ENCODE measurements at places on chromosomes 2 and 18.

DNA sequence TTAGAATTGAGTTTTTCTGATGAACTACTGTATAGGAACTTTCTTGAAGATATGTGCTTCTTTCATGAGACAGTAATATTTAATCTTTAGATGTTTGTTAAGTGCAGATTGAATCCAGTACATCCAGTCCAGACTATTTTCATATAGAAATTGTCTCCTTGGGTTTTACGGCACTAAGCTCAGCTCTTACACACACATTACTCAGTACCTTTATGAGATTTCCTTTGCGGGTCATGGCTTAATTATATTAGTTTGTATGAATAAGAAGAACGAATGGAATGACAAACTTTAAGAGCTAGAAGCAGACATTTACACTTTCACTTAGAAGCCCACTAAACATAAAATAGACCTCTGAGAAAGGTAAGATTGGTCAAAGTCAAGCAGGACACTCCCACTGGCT lies 223.3 kb upstream of the THUMPD2 start:
- no peak for DNase-seq

DNA sequence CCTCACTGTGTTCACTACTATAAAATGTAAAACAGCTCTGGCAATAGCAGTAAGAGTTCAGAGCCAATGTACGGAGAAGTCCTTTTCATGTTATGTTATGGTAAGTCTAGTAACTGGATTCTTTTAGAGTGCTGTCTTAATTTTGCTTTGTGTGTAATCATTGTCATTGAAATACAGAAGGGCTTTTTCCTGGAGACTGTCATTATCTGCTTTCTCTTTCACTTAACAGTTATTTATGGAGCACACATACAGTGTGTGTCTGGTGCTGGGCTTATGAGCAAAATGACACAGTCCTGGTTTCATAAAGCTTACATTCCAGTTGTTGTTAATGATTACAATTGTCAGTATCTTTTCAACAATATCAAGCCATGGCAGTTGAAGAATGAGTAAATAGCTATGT lies 95.5 kb downstream of the CCDC102B start:
- no peak for DNase-seq

DNA sequence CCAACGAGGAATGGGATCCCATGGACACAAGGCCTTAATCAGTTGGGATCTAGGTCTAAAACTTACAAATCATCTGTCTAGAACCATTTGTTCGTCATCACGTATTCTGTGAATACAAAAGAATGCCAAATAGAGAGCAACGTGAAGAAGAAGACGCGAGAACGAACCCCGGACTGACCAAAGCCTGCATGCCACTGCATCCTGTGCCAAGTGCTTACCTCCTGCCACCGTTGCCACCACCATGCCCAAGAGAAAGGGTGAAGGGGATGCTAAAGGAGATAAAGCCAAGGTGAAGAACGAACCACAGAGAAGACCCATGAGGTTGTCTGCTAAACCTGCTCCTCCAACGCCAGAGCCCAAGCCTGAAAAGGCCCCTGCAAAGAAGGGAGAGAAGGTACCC lies 30.2 kb downstream of the ITSN2 start:
- no peak for DNase-seq

DNA sequence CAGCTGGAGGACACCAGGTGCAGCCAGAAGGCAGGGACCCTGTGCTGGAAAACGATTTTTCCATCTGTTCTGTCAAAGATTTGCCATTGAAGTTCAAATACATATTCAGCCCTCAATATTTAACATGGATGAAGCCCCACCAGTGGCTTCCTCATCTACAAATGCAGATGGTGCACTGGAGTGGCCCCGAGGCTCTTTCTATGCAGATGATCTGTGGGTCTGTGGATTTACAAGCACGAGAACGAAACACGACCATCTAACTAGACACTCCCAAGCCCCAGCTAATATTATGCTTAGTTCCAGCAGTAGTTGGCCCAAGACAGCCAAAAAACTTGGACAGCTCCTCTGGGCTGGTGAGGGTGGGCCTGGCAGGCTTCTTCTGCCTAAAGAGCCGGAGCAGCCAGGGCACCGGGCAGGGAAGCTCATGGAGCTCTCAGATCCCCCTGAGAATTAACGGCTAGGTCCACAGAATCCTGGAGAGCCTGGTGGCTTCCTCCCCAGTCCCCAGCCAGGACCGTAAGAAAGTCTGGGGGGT lies 9.2 kb upstream of the IL1R2 start:
- DNase-seq: no peak

GRCh38 chr18:75088021-75088506 lies 120.9 kb downstream of the PTGR3 start:
- no peak for DNase-seq

- DNase-seq: no peak
These were observed 182.9 kb upstream of the TANK start for GRCh38 chr2:160977376-160977775.

GRCh38 chr2:46448641-46449040 lies 30.7 kb upstream of the TMEM247 start:
- no peak for DNase-seq

DNA sequence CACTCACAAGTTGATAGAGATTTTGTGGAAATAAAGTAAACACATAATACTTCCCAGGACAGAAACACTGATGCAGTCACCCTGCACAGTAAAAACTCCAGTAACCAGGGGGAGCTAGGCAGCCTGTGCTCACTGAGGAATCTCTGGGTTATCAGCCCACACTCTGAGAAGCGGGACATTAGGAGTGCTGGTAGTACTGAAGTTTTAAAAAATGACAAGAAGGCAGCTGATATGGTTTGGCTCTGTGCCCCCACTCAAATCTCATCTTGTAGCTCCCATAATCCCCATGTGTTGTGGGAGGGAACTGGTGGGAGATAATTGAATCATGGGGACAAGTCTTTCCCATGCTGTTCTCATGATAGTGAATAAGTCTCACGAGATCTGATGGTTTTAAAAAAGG lies 31.4 kb downstream of the KCTD1 start:
- no peak for DNase-seq

DNA sequence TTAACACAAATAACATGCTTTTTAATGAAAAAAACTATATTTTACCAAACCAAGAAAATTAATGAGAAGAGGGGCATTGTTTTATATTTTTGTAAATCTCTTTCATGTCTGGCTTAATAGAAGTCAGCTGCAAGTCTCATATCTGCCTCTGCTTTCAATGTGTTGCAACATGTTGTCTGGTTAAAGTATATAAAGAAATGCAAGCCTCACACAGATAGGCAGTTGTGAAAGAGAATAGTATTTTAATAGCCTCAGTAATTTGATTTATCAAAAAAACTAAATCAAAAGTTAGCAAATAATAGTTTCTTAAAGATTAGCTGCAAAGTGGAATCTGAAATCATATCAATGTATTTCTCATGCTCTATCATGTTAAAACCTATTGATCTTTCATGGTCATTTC lies 52.9 kb upstream of the NCOA1 start:
- no peak for DNase-seq
